Esophagus muscularis mucosa (tissue), 4 donors: ENCODE measurements at places on chromosomes 16 and 17. TPM values are rescaled to one million over a fixed set of nuclear protein-coding genes. Genes with fewer than 3 reads are reported as not detected.
A peak's percentile ranks its signal among the peaks of the same experiment; 100 is the strongest.

GRCh38 chr16:72159386-72159785 is 12.6 kb downstream of the PMFBP1 start:
- no peaks in the 10 kb centered on the region for H3K27me3 ChIP-seq
- H3K4me3 ChIP-seq = no peak overlapping the region
- no peak for DNase-seq
- no peak overlapping the region for H3K27ac ChIP-seq
- no peaks in the 10 kb centered on the region for H3K4me1 ChIP-seq

DNA sequence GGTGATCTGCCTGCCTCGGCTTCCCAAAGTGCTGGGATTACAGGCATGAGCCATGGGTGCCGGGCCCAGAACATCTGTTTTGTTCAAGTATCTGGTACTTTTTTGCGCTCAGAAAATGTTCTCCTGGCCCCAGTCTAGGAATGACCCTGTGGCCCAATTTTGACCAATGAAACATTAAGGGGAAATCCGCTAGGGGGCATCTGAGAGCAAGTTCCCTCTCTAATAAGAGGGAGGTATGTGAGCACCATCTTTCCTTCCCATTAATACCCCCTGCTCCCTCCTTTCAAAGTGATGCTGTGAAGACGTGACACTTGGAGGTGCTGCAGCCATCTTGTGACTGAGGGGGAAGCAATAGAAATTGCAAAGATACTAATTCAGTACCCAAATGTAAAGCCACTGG is 16.5 kb upstream of the CLEC3A start:
- H3K4me1 ChIP-seq = peaks cover 6% of the 10 kb centered on the region
- H3K27me3 ChIP-seq = no peaks in the 10 kb centered on the region
- no peaks in the 10 kb centered on the region for H3K36me3 ChIP-seq
- no peak overlapping the region for H3K27ac ChIP-seq

GRCh38 chr16:23842137-23842600 is 6.4 kb downstream of the PRKCB start:
- H3K27ac ChIP-seq = no peak overlapping the region
- no peak overlapping the region for H3K4me3 ChIP-seq
- no peak for DNase-seq
- peaks cover 6% of the 10 kb centered on the region for H3K4me1 ChIP-seq

DNA sequence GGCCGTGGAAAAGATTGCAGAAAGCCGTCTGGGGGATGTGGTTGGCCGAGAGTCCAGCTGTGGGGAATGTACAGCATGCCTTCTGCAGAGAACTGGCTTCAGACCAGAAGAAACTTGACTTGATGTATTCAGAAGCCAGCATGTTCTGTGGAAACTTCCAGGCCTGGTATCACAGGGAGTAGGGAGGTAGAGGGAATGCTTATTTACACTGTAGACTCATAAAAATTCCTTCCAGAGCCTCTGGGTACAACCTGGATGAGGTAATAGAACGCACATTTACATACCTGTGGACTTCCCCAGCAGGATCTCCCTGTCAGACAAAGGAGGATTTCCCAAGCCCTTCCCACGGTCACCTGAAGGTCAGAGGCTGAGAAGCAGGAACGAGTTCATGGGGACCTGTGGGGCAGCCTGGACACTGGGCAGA is 11.8 kb upstream of the GAS7 start:
- no peak overlapping the region for H3K4me3 ChIP-seq
- no peaks in the 10 kb centered on the region for H3K4me1 ChIP-seq
- no peaks in the 10 kb centered on the region for H3K36me3 ChIP-seq
- H3K27ac ChIP-seq = peak overlapping the region; percentile 65

DNA sequence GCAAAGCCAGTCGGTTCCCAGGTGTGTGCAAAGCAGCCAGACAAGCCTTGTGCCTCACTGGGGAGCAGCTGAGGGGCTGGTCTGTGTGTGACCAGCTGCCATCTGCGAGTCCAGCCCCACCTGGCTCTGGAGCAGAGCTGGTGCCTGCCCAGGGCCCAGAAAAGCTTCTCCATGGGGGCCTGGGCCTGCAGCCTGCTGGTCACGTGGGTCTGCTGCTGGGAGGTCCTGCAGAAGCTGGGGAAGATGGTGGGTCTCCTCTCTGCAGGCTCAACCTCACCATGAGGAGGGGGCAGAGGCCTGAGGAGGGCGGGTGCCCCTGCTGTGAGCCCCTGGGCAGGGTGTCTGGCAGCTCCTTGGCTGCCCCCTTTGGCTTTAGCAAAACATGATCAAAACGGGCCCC is 71.9 kb downstream of the ENGASE start:
- H3K27ac ChIP-seq = no peak overlapping the region
- H3K36me3 ChIP-seq = no peaks in the 10 kb centered on the region

GRCh38 chr17:69057280-69057679 is 3.4 kb downstream of the ABCA9 start:
- H3K4me1 ChIP-seq = peaks cover 6% of the 10 kb centered on the region
- H3K27ac ChIP-seq = no peak overlapping the region
- no peaks in the 10 kb centered on the region for H3K36me3 ChIP-seq
- DNase-seq = no peak
- no peaks in the 10 kb centered on the region for H3K27me3 ChIP-seq

DNA sequence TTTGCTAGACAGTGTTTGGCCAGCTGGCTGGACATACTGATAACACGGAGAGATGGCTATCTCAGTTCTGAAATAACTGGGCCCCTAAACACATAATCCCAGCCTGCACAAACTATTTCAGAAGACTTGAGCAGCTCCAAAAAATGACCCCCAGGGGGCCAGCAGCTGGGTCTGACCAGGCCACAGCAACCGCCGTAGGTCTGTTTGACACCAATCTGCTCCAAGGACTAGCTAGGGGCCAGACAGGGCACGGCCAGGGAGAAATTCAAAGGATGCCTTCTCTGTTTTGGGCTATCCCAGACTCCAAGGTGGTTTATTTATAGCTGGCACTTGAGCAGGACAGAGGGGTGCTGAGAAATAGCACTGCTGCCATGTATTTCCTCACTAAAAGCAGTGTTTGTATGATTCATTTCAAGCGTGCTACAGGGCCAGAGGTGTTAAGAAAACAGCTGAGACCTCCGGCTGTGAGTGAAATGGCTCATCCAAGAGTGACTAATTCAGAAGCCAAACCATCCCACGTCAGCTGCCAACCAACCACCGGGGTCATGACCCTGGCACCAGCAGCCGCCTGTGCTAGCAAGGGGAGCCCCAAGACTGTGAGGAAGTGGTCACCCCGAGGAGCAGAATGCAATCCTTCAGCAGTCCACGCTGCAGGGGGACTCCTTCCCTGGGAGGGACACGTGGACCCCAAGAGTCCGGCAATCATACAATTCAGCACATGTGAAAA is 5.7 kb downstream of the GGA2 start:
- no peak overlapping the region for H3K4me3 ChIP-seq
- no peaks in the 10 kb centered on the region for H3K27me3 ChIP-seq
- peak overlapping the region; percentile 57 for H3K27ac ChIP-seq
- no peaks in the 10 kb centered on the region for H3K36me3 ChIP-seq

OMG gene
- total RNA-seq = 0.66 TPM

GRCh38 chr16:53529513-53529912 is 26.5 kb upstream of the AKTIP start:
- H3K27ac ChIP-seq = no peak overlapping the region
- H3K36me3 ChIP-seq = no peaks in the 10 kb centered on the region
- no peaks in the 10 kb centered on the region for H3K4me1 ChIP-seq
- H3K27me3 ChIP-seq = no peaks in the 10 kb centered on the region
- no peak for DNase-seq
- no peak overlapping the region for H3K4me3 ChIP-seq

- no peaks in the 10 kb centered on the region for H3K27me3 ChIP-seq
- no peak overlapping the region for H3K27ac ChIP-seq
- peaks cover 25% of the 10 kb centered on the region for H3K4me1 ChIP-seq
These were observed 17.7 kb downstream of the CARD14 start for GRCh38 chr17:80187515-80187941.

GRCh38 chr16:17368446-17368845 is 102.3 kb downstream of the XYLT1 start:
- H3K27me3 ChIP-seq = no peaks in the 10 kb centered on the region
- no peak for DNase-seq
- H3K4me1 ChIP-seq = peaks cover 32% of the 10 kb centered on the region
- no peak overlapping the region for H3K4me3 ChIP-seq
- no peaks in the 10 kb centered on the region for H3K36me3 ChIP-seq

DNAI2 gene
- total RNA-seq = not detected

C17orf113 gene
- total RNA-seq = 0.52 TPM

GRCh38 chr17:15273141-15273793 is 8.1 kb upstream of the PMP22 start:
- no peak for DNase-seq
- H3K4me3 ChIP-seq = no peak overlapping the region
- H3K4me1 ChIP-seq = peaks cover 30% of the 10 kb centered on the region
- H3K27me3 ChIP-seq = no peaks in the 10 kb centered on the region
- peak overlapping the region; percentile 60 for H3K27ac ChIP-seq

GRCh38 chr17:12709063-12709462 is 43.4 kb downstream of the MYOCD start:
- H3K27ac ChIP-seq = no peak overlapping the region
- no peaks in the 10 kb centered on the region for H3K36me3 ChIP-seq
- H3K4me3 ChIP-seq = no peak overlapping the region
- H3K4me1 ChIP-seq = peaks cover 56% of the 10 kb centered on the region

GRCh38 chr17:46842835-46843234 is 8.5 kb upstream of the WNT9B start:
- no peak for DNase-seq
- peaks cover 7% of the 10 kb centered on the region for H3K4me1 ChIP-seq
- peaks cover 15% of the 10 kb centered on the region for H3K27me3 ChIP-seq
- no peak overlapping the region for H3K27ac ChIP-seq

TBC1D28 gene
- total RNA-seq = not detected

TEX19 gene
- total RNA-seq = not detected

PDK2 gene
- total RNA-seq = 118 TPM

NPIPA2 gene
- total RNA-seq = not detected

- no peaks in the 10 kb centered on the region for H3K4me1 ChIP-seq
- no peaks in the 10 kb centered on the region for H3K27me3 ChIP-seq
- peak overlapping the region; percentile 19 for H3K27ac ChIP-seq
- no peaks in the 10 kb centered on the region for H3K36me3 ChIP-seq
These were observed 6.6 kb upstream of the DPEP2 start for GRCh38 chr16:68005786-68006286.

DNA sequence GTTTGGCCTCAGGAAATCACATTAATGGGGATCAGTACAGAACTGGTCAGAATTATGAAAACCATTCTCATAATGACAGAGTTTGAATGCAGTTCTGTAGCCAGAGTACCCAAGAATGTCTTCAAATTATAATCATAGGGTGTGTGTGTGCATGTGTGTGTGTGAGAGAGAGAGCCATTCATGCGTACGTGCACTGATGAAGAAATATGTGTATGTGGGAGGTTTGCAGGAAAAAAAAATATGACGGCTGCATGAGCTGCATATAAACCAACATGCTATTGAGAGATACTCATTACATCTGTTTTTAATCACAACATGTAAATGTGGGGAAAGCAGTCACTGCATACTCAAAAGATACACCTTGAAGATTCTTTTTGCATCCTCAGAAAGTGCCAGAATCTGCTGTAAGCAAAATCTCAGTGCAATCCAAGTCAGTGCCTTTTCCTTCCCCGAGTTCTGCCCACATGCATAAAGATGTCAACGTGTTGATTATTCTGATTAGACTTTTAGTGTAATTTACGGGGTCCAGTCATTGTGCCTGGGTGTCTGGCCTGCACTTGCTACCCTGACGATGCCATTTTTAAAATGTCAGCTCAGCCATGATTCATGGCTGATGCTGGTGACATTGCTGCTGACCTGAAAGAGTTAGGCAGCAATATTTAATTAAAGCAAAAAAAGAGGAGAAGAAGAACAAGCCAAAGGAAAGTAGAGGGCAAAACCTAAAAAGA is 378.7 kb upstream of the ZFHX3 start:
- no peaks in the 10 kb centered on the region for H3K36me3 ChIP-seq
- no peaks in the 10 kb centered on the region for H3K4me1 ChIP-seq
- no peak for DNase-seq
- H3K27me3 ChIP-seq = no peaks in the 10 kb centered on the region
- no peak overlapping the region for H3K27ac ChIP-seq
- H3K4me3 ChIP-seq = no peak overlapping the region

TPSAB1 gene
- total RNA-seq = 237 TPM

DNA sequence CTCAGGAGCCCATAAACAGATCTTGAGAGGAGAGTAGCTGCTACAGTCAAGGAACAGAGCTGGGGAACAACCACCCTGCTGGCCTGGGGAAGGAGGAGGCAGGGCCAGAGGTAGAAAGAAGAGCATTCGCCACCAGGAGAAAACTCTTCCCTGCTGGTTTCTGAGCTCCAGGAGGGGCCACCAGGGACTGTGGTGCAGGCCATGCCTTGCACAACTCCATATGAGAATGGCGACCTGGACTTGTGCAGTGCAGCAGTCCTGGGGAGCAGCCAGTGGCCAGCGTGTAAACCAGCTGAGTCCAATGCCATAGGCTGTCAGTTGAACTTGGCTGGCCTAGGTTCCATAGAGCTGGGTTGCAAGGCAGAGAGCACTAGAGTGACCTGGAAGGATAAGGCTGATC is 11.6 kb downstream of the SLC13A2 start:
- no peak overlapping the region for H3K27ac ChIP-seq
- H3K4me1 ChIP-seq = no peaks in the 10 kb centered on the region
- H3K27me3 ChIP-seq = peaks cover 33% of the 10 kb centered on the region
- H3K4me3 ChIP-seq = no peak overlapping the region
- DNase-seq = no peak
- no peaks in the 10 kb centered on the region for H3K36me3 ChIP-seq

DNA sequence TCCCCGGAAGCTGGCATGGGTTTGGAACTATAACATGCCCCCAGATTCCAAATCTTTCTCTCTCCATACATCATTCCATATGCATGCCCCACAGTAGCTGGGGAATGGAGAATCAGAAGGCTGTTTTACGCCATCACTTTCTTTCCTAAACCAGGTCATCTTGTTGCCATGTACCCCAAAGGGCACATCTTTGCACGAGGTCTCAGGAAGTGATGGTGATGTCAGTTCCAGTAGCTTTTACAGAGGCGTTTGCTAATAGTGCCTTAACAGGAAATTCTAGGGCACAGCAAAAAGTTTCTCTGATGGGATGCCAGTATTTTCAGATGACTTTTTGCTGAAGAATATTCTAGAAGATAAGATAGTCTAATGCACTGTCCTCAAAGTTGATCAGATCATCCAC is 241.5 kb downstream of the MAF start:
- no peak overlapping the region for H3K4me3 ChIP-seq
- H3K36me3 ChIP-seq = no peaks in the 10 kb centered on the region
- H3K4me1 ChIP-seq = no peaks in the 10 kb centered on the region
- DNase-seq = no peak
- H3K27me3 ChIP-seq = no peaks in the 10 kb centered on the region

GRCh38 chr16:70674221-70675014 is 11.4 kb downstream of the MTSS2 start:
- peaks cover 98% of the 10 kb centered on the region for H3K36me3 ChIP-seq
- no peak overlapping the region for H3K4me3 ChIP-seq
- H3K27ac ChIP-seq = peak overlapping the region; percentile 18
- no peak for DNase-seq
- H3K27me3 ChIP-seq = no peaks in the 10 kb centered on the region

GRCh38 chr17:28324267-28324745 is 5.3 kb downstream of the TMEM97 start:
- DNase-seq = no peak
- H3K36me3 ChIP-seq = peaks cover 20% of the 10 kb centered on the region
- peaks cover 9% of the 10 kb centered on the region for H3K4me1 ChIP-seq
- no peaks in the 10 kb centered on the region for H3K27me3 ChIP-seq
- no peak overlapping the region for H3K27ac ChIP-seq

CD300LB gene
- not detected for total RNA-seq
